ENCODE measurements at places on chromosomes 16 and 17.

DNA sequence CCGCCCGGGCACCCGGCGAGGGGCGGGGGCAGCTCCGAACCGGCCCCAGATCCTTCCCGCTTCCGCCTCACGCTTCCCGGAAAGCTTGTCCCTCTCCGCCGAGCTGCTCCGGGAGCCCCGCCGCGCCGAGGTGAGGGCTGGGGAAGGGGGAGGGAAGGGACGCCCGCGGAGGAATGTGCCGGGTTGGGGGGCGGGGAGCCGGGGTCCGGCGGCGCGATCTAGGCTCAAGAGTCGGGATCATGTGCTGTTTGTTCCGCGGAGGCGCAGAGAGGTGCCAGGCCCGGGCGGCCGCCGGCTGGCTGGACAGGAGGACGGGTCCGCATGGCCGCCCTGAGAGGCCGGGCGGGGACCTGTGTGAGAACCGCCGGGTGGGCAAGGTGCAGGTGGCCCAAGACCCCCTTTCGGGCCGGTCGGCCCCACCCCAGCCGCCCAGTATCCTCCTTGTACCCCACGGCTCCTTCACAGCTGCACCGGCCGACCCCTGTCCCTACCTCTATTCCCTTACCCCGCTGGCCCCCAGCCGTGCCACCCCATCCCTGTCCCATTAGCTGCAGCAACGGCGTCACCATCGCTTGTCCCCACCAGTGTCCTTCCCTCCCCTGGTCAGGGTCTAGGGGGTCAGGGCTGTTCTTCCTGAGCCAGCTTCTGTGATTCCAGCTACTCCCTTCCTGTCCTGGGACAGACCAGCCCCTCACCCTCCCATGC is 429 bp downstream of the KIF1C start:
- DNase-seq, result peak; percentile 91

GRCh38 chr16:2003827-2004641 is 5.6 kb downstream of the ZNF598 start:
- DNase-seq, result peak; percentile 87

GRCh38 chr17:29390851-29391631 is 878 bp downstream of the TAOK1 start:
- DNase-seq, result no peak

DNA sequence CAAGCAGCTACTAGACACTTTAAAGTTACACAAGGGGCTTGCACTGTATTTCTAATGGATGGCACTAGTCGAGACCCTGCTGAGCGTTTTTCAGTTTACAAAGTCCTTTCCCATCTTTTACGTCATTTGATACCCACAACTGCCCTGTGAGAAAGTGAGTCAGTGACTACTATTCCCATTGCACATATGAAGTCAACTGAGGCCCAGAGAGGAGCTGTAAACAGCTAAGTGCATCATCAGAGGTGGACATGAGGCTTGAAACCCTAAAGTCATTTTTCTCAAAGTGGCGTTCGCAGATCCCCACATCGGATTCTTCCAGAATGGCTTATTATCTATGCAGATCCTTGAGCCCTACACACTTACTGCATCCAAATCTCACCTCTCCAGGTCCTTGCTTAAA is 50.6 kb downstream of the TEKT5 start:
- no peak for DNase-seq

DNA sequence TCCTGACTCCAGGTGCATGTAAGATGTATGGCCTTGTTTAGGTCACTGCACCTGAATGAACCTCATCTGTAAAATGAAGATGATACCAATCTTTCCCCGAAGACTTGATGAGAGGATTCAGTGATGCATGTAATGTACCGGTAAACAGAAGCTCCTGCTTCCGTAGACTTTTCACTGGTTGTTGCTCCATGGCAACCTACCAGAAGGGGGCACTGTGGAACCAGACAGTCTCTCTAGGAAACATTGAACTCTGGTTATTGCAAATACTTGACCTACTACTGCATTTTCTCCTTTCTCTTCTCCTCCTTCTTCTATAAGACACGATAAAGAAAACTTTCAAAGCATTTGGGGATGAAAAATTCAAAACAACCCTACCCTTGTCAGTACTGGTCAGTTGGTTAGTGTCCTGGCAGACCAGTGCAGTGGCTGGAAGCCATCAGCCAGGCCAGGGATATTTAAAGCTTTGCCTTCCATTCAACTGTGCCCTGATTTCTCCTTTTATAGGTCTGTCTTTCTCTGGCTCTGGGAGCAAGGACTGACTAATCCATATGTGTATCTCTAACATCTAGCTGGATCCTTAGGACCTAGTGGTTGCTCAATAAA is 667.4 kb upstream of the SALL1 start:
- no peak for DNase-seq

DNA sequence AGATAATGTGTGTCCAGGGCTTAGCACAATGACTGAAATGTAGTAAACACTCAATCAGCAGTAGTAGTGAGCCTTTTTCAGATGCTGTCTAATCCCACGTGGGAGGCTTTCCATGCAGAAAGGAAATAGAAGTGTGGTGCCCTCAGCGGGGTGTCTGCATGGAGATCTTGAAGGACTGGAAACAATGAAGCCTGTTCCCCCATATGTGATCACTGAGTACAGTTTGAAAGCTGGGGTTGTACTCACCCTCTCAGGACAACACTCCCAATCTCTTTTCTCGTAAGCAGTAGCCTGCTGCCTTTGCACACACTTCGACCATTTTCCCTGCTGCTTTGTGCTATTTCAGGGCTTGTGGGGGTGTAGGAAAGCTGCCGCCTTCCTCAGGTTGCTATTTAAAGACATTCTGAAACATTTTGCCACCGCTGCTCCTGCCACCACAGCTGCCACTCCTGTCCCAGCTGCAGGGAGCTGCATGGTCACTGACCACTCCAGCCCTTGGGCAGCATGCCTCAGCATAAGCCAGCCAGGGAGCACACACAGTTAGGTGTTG is 40.6 kb upstream of the HAS3 start:
- no peak for DNase-seq

- DNase-seq, result no peak
Observed at GRCh38 chr16:58789351-58789750, 55.2 kb upstream of the GOT2 start.

- DNase-seq, result no peak
Observed at GRCh38 chr17:40373324-40373723, 8.8 kb upstream of the GJD3 start.

- DNase-seq, result no peak
Observed at GRCh38 chr16:10662212-10662611, 32.5 kb downstream of the TEKT5 start.

DNA sequence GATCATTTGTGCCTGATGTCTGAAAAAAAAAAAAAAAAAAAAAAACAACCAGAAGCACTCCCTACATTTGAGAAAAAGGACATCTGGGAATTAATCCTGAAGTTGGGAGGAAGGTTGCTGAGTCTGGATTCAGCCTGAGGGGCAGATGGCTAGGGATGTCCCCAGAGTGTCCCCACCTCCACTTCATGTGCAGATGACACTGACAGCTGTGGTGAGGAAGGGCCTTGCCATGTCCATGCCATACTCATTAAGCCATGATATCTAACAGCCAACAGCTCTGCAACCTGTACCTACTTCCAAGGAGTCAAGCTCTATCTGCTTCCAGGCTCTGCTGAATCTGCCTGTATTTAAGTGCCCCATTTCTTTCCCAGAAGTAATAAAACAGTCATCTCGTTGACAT is 356.0 kb downstream of the CA10 start:
- DNase-seq, result no peak

DNA sequence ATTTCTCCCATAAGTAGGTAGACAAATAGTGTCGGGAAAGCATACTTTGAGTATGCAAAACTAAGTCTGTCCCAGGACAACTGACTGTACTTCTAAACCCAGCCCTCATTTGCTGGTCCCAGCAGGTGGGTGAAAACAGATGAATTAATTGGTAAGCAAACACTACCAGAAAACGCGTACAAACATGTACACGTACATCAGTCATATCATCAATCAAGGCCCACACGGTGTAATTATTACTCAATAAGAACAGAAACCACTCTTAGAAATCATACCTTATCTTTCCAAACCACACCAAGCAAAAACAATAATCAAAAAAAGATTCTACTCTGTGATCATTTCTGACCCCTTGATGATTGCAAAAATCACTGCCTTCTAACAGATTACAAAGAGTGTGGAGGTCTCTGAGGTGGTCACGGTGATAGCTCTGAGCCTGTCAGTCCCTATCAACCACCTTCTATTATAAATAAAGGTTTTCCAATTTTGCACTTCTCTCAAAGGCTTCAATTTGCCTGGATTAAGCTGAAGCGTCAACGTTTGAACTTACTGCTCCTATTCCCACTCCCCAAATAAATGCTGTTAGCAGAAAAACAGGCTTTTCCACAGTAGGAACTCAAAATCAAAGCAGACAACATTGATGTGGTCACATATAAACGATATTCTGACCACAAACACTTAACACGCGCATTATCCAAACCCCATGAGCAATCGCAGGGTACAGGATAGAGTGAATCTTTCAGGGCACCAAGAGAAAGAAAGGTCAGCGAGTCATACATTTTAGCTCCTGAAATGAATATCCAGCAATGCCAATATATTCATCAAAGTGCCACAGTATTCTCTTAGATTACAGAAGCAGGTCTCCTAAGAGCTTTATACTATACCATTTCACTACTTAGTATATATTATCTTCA is 211.9 kb downstream of the STX8 start:
- DNase-seq, result no peak

GRCh38 chr17:77375917-77376651 is 235.3 kb downstream of the SEC14L1 start:
- no peak for DNase-seq

All from left lung (tissue), 14 donors.